Pulmonary artery endothelial cell (primary cell): ENCODE measurements at places on chromosomes 5 and 9. TPM values are rescaled to one million over a fixed set of nuclear protein-coding genes. Genes with fewer than 3 reads are reported as not detected.

MAMDC4 gene
- total RNA-seq = 0.86 and 2.1 TPM in 2 replicates

IFNB1 gene
- total RNA-seq = not detected in 2 replicates

LIX1 gene
- not detected in 2 replicates for total RNA-seq

SV2C gene
- not detected in 2 replicates for total RNA-seq

SPINK7 gene
- not detected in 2 replicates for total RNA-seq

CXCL14 gene
- not detected in 2 replicates for total RNA-seq

PCDHAC1 gene
- 0.07 TPM in 2 replicates for total RNA-seq

GFI1B gene
- not detected in 2 replicates for total RNA-seq

GLRA1 gene
- total RNA-seq = not detected in 2 replicates

ANKRD55 gene
- 0.33 and 0.74 TPM in 2 replicates for total RNA-seq

NIM1K gene
- 0.07 TPM in 1 of 2 replicates, not detected in the other for total RNA-seq
